ENCODE measurements at places on chromosomes 11 and 22. TPM values are rescaled to one million over a fixed set of nuclear protein-coding genes. Genes with fewer than 3 reads are reported as not detected.

- H3K27ac ChIP-seq: no peak overlapping the region
- DNase-seq: peak; percentile 20
- no peaks in the 10 kb centered on the region for H3K27me3 ChIP-seq
- H3K4me3 ChIP-seq: no peak overlapping the region
These were observed 23.1 kb downstream of the PRDM11 start for GRCh38 chr11:45169310-45170072.

NECTIN1 gene
- 17.7 TPM for total RNA-seq

EFEMP2 gene
- 97.3 TPM for total RNA-seq

OPCML gene
- total RNA-seq: 7.9 TPM
